CD4-positive, alpha-beta T cell treated with Interleukin-15 for 4 hours (primary cell): ENCODE measurements at places on chromosomes 1 and 21.
A peak's percentile ranks its signal among the peaks of the same experiment; 100 is the strongest.

DNA sequence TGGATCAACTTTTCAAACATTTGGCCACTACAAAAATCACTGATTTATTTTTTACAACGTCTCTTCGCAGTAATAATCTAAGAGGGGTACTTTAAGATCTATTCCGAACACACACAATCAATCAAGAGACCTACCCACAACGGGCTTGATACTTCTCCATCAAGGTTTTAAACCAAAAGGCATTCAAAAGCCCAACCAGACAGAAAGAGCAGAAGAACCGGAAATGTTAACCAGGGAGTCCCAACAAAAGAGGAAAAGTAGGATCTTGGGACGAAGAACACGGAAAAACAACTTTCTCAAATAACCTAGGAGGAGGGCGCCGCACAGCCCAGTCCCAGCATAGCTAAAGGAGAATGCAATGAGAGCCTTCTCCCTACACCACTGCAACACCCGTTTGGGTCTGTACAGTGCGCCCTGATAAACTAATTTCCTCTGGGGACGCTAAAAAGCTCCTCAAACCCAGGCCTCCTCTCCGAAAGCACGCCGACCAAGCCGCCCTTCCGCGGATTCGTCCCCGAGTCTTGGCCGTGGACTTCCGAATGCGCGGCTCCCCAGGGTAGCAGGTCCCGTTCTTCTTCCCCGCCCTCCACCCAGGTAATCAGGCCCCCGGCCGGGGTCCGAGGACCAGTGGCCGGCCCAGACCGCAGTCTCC lies 623 bp downstream of the RPL22 start:
- DNase-seq: no peak

GRCh38 chr1:118878661-118879060 lies 109.5 kb downstream of the TBX15 start:
- no peak for DNase-seq

DNA sequence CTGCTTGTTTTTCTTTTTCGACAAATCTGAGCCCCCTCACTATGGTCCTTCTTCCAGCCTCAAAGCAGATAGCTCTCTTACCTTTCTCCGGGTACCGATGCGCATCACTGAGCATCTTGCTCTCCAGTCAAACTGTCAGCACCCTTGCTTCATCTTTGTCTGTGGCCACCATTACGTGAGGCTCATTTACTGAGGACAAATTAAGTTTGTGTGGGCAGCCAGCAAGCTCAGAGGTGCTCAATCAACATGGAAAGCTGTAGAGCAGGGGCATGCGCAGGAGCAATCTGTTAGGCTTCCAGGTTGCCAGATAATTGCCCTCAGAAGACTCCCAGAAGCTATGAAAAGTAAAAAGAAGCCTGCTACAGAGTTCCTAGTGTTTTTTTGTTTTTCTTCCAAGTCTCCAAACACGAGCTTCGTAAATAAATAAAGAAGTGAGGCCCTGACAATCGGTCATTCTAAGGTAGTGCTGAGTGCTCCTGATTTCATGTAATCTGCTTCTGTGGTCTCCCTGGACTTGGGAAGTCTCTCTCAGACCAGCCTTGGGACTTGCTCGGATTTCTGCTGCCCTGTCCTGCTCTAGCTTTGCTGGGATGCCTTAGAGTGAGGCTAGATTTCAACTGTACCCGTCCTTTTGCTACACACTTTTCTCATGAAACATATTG lies 1.8 kb downstream of the C1orf53 start:
- no peak for DNase-seq

- peak; percentile 38 for DNase-seq
These were observed 24.1 kb downstream of the PIGM start for GRCh38 chr1:160007577-160008200.

DNA sequence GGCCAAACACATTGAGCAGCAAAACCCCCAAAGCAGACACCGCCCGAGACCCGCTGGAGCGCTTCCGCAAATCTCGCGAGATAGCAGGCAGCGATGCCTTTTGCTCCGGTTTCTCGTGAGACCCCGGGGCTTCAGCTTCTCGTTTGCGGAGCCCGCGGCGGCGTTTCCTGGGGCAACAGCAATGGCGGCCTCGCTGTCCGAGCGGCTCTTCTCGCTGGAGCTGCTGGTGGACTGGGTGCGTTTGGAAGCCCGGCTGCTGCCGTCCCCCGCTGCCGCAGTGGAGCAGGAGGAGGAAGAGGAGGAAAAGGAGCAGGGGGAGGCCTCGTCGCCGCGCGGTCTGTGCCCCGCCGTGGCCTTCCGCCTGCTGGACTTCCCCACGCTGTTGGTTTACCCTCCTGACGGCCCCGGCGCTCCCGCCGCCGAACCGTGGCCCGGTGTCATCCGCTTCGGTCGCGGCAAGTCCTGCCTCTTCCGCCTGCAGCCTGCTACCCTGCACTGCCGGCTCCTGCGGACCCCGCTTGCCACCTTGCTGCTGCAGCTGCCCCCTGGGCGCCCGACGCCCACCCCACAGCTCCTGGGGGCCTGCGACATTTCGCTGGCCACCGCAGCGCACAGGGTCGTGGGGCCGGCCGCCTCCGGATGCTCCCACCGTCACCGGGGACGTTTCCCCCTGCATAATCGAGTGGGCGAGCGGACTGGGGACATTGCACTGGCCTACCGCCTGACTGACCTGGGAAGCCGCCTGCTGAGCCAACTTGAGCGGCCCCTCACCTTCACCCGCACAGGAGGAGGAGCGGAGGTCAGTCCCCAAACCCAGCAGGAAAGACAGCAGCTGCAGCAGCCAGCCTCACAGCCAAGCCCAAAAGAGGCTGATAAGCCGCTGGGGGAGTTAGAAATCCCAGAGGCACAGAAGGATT lies at the start of gene MAP10:
TSS of gene MAP10 (plus strand) at position 148 of the 917 bp plus-strand sequence. CDS start at position 182, 34 bp downstream.
- DNase-seq: peak; percentile 65
